ENCODE measurements at places on chromosomes 4 and X.

DNA sequence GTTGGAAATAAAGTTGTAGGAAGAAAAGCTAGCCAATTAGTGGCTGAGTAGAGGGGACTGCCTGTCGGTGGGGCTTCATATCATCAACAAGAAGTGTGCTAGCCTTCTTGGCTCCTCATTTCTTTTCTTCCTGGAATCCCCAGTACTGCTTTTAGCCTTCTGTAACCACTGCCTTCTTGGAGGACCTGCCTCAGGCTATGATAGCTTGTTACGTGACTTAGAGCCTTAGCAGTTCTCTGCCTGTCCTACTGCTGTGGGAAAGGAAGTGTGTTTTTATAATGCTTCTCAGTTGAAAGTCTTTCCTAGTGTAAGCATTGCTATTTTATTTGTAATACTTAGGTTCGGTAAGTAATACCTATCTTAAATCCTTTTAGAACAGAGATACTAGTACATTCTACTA, 61.9 kb downstream of the LARP1B start:
- no peak for DNase-seq

DNA sequence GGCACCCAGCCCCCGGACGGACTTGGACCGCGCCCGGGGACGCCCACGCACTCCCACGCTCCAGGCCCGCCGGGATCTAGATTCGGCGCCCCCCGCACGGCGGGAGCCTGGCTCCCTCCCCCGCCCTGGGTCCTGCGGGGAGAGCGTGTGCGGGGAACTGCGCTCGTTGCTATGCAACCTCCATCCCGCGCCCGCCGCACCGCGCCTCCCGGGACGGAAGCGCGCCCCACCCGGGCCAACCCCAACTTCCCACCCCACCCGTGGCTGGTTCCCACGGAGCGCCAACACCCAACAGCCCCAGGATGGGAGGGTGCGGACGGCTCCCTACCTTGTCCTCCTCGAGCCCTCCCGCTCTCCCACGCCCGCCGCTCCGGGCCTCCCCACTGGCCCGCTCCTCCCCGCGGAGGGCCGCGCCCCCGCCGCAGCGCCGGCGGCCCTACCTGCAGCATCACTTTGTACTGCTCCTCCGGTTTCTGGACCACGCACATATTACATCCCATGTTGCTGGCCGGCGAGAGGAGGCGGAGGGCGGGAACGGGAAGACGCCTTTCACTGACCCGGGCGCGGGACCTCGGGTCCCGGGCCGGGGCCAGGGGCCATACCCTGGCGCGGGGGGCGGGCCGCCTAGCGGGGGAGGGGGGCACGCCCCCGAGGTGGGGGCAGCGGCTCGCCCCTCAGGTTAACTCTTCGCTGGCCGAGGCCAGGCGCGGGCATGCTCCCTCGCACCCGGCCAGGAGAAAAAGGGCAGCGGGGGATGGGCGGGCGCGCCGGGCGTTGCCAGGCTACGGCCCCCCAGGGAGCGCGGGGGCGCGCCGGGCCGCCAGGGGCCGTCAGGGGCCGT, at the start of gene PDZD4:
Gene PDZD4, minus strand, starts transcription at position 746 of the 841 bp plus-strand sequence. Its CDS starts 246 bp downstream, at position 500.
- DNase-seq = no peak

- DNase-seq = no peak
Observed at GRCh38 chr4:70958681-70959080, 34.8 kb upstream of the DCK start.

DNA sequence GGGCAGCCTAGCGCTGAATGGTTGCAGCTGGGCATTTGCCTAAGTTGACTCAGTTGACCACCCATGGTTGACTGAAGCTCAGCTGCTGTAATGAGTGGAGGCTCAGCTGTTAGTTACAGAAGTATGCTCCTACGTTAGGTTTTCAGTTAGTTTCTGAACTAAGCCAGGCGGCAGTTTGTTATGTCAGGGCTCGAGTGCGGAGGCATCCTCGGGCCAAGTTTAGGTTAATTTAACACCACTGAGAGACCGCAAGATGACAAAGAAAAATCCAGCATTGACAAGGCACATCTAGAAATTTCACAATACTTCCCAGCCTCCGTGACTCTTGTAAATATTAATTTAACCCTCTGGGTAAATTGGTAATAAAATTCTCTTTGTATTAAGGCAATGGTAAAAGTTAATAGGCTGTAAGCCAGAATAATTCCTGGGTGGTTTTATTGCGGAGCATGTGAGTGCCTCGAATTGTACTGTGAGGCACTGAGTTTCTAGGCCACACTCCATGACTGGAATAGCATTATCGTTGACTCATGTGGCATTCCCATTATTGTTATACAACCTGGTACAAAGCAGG, 33.1 kb upstream of the CDKN2AIP start:
- DNase-seq = no peak

- DNase-seq = no peak
Observed at GRCh38 chr4:74884266-74884665, 48.6 kb upstream of the PARM1 start.
